Activated CD4-positive, CD25-positive, alpha-beta regulatory T cell treated with anti-CD3 and anti-CD28 coated beads, Interleukin-2, amount 50 U/mL, for 16 hours (primary cell): ENCODE measurements at places on chromosomes 7 and 10.

DNA sequence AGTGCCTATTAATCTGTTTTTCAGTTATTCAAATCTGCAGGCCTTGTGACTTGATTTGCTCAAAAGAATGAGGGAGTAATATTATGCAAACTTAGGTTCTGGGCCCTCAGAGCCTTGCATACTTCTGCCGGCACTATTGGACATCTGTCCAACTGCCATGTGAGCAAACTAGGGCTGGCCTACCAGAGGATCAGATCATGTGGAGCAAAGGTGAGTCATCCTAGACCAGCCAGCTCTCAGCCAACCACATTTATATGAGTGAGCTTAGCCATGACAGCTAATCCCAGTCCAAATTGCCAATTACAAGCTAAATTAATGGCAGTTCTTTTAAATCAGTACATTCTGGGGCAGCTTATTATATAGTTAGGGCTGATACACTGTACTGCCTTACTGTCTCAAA is 69.6 kb downstream of the SDHAF3 start:
- no peak for DNase-seq

GRCh38 chr7:5653661-5654060 is 127.8 kb downstream of the RNF216 start:
- no peak for DNase-seq

GRCh38 chr10:33706746-33707145 is 372.3 kb upstream of the NRP1 start:
- DNase-seq = no peak

GRCh38 chr7:36507475-36508440 is 118.1 kb downstream of the ANLN start:
- DNase-seq = no peak

DNA sequence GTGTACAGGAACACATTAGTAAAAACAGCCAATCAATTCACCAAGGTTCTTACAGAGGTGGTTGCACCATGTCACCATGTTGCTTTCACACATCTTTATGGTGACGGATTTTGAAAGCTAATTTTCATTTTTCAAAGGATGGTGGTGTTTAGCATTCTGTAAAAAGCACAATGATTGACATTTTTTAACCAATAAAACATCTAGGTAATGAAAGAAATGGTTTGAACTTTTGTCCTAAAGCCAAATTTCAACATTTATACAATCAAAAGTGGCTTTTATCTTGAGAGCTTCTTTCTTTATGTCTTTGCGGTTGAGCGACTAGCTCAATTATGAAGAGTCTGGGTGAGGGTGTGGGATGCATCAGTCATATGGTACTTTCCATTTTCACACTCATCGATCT is 94.4 kb downstream of the MALRD1 start:
- DNase-seq = no peak

GRCh38 chr10:79184145-79184625 is 115.4 kb downstream of the ZMIZ1 start:
- no peak for DNase-seq

GRCh38 chr7:24968165-24968564 is 11.8 kb downstream of the OSBPL3 start:
- DNase-seq = no peak

GRCh38 chr7:137531671-137532070 is 188.1 kb upstream of the PTN start:
- DNase-seq = no peak

DNA sequence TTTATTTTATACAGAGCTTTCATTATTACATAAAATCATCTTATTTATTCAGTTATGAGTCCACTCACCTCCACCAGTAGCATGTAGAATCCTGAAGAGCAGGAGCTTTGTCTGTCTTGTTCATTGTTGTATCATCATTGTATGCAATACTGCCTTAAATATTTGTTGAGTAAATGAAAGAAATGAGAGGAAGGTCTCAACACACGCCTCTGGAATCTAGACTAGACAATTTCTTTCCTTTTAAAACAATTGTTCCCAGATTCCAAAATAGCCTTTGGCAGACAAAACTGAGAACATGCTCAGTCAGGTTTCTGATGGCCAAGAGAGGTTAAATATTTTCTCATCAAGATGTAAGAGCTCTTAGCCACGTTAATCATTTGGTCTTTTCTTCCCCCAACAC is 173.1 kb upstream of the AGR3 start:
- DNase-seq = no peak

DNA sequence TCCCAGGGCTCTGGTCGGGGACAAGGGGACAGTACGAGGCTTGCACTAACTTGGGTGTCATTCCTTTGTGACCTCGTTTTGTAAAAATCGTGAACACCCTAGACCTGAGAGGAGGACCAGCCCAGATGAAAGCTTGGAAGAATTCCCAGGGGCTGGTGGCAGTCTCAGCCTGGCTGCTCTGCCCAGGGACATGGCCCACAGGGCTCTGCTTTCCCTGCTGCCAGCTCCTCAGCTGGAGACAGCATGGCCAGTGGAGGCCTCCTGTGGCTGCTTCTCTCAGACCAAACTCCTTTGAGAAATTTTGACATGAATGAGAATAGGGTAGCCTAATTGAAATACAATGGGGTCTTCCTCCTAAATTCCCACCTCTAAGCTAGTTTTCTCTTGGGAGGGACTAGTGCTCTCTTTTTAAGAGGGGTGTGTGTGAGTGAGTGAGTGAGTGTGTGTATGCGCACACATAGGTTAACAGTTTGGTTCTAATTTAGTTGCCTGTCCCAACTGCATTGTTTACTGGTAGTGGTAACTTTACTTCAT is 140.3 kb upstream of the EFCAB10 start:
- no peak for DNase-seq

DNA sequence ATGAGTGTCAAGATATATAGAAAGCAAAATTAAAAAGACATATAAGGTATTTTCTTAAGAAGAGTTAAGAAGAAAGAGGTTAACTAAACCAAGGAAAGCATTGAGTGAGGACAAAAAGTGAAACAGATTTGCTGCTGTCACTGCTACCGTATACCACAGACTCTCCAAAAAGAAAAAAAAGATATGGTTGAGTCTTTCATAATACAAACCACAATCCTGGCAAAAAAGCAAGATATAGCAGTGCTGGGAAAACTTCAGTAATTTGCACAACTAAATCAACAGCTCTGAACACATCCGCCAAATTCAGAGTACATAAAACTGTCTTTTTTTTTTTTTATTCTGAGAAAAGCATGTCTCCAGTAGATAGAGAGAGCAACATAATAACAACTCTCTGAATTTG is 114.7 kb downstream of the ETV1 start:
- DNase-seq = no peak

GRCh38 chr10:121092720-121093095 is 241.5 kb downstream of the WDR11 start:
- DNase-seq = no peak

DNA sequence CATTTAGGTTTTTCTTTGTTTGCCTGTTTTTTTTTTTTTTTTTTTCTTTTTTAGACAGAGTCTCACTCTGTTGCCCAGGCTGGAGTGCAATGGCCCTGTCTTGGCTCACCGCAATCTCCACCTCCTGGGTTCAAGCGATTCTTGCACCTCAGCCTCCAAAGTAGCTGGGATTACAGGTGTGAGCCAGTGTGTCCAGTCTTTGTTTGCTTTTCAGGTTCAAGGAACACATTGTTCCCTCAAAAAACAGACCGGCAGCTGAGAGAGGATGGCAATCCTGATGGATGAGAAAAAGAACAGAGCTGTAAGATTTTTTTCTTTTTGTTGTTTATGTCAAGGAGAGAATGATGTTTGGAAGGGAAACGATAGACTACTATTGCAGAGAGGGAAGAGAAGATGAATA is 23.3 kb upstream of the RHOBTB1 start:
- DNase-seq = no peak

DNA sequence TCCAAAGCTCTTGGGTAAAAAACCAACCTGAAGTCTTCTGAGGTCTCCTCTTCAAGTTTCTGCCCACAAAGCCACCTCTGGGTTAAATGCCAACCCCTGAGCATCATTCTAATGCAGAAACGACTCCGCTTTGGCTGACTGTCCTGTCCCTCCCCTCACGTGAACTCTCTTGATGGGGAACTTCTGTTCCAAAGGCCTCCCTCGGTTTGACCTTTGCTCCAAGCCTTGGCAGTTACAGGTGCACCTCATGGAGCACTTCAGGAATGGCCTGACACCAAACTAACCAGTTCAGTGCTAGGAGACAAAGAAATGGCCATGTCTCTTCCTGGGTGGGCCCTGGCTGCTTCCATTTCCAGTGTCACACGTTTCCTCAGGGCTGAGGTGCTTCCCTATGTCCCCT is 20.0 kb downstream of the CAMK2G start:
- no peak for DNase-seq

DNA sequence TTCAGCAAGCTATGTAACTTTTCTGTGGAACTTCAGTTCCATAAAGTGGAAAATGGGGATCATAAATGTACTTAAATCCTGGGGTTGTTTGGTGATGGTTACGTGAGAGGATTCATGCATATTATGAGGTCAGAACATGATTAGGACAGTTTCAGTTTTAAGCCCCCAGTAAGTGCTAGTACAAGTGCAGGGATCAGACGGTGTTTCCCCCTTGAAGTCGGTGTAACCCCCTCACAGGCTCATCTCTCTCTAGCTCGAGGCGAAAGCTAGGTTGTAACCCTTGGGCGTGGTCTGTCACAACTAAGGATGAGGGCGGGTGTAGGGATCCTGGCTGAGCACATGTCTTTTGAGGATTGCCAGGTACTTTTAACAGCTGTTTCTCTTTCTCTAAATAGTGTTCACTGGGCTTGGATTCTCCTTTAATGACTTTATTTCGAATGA is 84.7 kb downstream of the SPAG6 start:
- no peak for DNase-seq

- no peak for DNase-seq
Observed at GRCh38 chr7:28181416-28181815, 821 bp upstream of the JAZF1 start.

DNA sequence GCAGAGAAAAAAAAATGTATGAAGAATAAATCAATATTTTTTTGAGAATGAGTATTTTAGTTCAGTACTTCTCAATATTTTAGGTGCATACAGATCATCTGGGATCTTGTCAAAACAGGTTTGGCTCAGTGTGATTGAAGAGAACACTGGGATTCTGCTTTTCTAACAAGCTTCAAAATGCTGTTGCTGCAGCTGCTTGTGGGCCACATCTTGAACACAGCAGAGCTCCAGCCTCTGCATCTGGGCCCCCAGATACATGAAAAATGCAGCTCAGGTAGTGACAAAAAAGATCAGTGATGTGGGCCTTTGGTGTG is 1177.1 kb upstream of the C7orf33 start:
- DNase-seq = no peak

DNA sequence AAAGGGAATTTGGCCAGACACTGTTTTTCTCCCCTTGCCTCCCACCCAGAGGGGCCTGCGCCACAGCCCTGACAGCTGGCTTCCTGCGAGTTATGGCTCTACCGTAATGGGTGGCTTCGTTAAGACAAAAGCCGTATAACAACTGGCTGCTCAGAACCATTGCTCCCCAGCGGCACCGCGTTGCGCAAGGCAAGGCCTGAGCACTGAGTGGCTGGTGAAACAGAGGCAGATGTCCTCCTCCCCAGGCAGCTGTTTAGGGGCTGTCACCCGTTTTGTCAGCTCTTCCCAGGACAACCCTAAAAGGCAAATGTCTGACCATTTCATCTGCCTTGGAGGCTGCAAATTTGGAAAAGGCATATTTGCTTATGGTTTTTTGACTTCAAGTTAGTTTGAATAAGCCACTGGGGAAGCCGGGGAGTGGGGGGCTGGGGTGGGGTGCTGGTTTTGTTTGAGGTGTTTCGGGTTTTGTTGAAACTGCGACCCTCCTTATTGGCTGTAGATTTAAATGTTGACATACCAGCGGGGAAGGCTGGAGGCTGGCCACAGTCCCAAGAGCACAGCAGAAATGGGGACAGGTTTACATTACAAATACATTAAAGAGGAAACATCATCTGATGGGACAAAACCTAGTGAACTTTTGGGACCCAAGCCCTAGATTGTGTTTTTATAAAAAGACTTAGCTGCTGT is 681 bp upstream of the SPOCK2 start:
- DNase-seq = no peak

GRCh38 chr7:122743211-122743610 is 40.5 kb upstream of the RNF148 start:
- no peak for DNase-seq

- no peak for DNase-seq
Observed at GRCh38 chr10:49596493-49596809, 13.7 kb upstream of the SLC18A3 start.

DNA sequence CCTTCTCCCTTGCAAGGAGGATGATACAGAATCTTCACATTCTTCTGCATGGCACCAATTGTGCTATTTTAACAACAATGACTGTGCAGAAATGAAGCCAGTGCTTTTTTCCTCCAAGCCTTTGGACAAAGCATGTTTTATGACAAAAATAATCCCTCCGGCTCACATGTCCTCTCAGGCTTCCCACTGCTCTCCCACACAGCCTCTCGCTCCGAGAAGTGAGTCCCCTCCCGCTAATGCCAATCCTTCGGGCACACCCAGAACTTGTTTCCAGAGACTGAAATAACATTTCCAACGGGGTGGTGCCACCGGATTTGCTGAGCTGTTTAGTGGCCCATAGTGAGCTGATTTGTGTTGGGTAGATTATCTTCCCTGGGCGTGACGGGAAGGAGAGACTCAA is 35.8 kb downstream of the RBM17 start:
- no peak for DNase-seq

DNA sequence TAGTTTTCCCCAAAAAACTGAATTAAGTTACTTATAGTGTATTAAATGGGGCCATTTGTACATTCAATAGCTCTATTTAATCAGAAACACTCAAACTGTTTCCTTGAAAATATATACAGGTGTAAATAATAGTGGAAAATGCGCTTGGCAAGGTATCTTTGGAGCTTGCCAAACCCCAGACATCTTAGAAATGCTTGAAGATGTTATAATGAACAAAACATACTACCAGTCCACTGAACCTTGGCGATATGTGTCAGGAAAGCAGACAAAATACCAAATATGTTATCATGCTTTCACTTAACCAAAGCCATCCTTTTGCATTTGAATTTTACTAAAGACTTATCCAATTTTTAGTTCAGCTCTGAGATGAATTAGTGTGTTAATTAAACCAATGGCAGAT is 352.7 kb upstream of the SEMA3A start:
- no peak for DNase-seq

- no peak for DNase-seq
Observed at GRCh38 chr10:4067531-4067930, 282.5 kb upstream of the KLF6 start.

DNA sequence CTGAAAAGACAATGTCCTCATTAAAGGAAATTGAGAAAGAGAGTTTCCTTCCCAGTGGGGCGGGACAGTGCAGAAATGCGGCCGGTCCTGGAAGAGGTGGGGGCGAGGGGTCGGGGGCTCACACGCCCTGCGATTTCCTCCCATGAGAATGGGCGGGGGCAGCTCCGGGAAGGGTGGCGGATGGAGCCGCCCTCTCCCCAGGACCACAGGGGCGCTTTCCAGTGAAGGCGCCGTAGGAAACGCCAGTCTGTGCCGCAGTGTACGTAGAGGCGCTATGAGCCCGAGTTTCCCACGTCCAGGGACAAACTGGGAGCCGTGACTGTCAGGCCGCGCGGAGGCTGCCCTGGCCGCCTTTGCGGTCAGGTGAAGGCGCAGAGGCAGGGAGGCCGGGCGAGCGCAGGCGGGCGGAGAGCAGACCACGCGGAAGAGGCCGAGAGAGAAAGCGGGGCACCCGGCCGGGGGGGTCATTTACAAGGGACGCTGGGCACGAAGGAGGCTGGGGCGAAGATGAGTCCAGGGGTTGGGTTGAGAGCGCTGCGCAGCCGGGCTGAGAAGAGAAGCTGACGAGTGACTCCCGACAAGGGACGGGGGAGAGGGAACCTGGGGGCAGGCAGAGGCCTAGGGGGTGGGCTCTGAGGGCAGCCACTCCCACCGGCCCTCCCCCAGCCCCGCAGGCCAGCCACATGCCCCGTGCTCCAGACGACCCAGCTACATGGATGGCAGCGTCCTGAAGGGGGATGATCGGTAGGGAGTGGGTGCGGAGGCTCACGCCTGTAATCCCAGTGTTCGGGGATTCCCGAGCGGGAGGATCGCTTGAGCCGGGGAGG is 45.0 kb downstream of the ALOX5 start:
- no peak for DNase-seq
